SK-MEL-5 (cell line): ENCODE measurements at places on chromosomes 5 and 9.

DNA sequence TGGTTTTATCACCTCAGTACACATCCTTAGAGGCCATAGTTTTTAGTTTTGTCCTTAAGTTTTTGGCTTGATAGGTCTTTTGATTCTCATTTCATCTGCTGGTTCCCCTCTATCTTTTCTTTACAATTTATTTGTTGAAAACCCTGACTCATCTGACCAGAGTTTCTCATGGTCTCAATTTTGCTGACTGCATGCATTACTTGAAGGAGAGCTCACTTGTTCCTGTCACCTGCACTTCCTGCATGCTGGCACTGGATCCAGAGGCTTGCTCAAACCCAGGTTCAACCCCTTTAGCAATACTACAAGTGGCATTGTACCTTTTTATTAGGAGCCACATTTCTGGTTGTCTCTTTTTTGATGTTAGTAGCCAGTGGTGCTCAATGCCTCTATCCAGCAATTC lies 26.7 kb downstream of the FBXO10 start:
- no peak for DNase-seq

DNA sequence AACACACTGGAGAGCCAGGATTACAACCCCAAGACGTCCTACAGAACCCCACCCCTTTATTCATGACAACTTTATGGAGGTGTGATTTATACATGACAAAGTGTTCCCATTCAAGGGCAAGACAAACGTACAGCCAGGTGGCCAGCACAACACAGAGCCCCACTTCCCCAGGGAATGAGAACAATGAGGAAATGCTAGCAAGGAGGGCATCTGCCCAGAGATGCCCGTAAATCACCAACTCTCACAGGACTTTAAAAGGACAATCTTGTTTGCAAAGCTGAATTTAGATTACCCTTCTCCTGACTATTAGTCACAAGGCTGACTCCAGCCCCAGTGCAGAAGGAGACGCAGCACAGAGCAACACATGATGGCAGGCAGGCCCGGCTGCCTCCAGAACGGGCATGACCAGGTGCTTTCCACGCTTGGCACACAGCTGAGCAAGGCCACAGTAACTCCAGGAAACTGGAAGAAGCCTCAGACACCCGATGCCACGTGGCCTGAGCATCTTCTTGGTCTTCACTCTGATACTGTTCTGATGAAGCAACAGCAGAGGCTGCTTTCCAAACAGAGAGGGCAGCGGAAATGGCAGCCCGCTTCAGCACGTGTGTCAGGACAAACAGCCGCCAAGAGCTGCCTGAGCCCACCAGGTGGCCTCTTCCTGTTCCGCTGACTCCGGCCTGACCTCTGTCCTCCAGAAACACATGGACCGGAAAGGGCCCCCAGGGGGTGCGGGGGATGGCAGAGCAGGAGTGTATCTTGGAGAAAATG lies 51.4 kb downstream of the ROR2 start:
- peak; percentile 13 for DNase-seq

DNA sequence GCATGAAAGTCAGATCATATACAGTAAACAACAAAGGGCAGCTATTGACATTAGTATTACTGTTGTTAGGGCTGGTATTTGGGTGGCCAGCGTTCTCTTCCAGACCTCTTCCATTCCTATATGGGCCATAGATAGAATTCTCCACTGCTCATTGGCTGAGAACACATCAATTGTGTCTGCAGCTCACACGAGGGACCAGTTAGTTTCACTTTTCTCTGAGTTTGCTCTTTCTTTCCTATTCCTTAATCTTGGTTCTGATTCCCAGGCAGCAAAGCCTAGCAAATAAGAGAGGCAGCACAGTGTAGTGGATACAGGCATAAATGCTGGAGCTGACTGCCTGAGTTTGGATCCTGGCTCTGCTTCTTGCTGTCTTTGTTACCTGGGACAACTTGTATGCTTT lies 476.4 kb downstream of the SPOCK1 start:
- DNase-seq: no peak

DNA sequence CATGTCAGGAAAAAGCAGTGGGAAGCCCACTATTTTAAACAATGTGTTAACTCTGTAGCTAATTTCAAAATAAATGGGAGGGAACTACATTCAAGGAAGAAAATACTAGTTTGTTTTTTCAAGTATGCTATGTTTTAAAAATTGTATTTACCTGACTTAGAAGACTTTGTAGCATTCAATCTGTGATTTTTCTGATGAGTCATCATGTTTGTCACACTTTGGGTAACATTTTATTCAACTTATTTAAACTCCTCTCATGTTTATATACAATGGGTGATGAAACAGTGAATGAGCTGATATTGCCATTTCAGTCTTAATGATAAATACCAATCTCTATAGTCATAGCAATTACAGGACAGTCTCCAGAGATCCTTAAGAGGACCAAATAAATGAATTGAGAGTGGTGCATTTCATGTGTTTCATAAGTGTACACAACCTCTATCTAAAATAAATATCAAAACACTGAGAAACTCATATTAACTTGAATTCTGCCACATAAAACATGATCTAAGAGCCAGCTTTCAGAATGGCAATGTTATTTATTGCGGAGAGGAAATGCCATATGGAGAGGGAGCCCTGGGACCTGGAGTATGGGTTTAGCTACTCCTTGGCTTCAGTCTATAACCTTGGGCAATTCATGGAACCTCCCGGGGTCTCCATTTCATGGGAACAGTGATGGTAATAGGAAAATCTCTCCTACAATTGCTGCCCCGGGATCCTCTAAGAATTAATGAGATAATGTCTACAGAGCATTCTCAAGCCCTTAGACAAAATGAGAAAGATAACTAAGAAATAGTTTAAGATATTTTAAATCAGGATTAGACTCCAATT lies 913.9 kb downstream of the TLE4 start:
- DNase-seq: no peak

GRCh38 chr5:19401032-19401431 lies 587.0 kb downstream of the CDH18 start:
- DNase-seq: no peak

DNA sequence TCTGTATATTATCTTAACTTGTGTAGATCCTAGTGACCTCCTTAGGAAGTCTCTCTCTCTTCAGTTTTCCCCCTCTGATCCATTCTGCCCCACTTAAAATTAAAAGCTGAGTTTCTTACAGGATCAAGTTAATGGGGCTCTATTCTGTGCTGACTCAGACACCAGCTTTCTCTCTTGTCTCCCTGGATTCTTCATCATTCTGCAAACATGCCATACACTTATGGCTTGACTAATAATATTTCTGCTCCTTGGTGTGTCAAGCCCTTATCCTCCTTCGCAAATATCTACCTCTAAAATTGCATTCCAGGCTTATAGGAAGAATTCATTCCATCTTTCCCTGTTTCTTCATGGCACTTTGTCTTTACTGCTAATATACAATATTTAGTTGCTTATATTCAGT lies 18.1 kb downstream of the LRRC70 start:
- no peak for DNase-seq

DNA sequence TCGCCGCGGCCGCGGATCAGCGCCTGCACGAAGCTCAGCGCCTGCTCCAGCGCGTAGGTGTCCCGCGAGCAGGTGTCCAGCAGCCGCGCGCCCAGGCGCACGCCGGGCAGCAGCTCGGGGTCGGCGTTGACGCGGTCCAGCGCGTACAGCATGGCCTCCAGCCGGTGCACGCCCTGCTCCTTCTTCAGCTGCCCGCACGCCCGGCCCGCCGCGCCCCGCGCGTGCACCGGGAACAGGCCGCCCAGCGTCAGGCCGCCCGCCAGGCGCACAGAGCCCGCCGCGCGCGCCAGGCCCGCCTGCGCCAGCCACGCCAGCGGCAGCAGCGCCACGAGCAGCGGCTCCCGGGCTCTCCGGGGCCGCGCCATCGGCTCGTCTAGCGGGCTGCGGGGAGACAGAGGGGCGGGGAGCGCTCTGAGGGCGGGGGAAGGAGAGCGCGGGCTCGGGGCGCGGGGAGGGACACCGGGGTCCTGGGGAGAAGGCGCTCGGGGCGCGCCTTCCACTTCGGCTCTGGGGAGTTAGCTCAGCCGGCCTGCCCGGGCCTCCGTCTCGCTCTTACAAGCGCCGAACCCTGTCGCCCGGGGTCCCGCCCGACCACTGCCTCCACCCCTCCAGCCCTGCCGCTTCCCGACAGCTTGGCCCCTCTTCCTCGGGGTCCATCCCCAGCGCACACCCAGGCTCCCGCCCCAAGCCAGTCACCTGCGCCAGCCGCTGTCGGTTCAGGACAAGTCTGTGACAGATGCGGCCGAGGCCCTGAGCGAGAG lies at the start of gene GRM6:
GRM6 (minus strand) TSS at position 741 of the 761 bp plus-strand sequence; CDS start at position 365, 376 bp downstream.
- no peak for DNase-seq

DNA sequence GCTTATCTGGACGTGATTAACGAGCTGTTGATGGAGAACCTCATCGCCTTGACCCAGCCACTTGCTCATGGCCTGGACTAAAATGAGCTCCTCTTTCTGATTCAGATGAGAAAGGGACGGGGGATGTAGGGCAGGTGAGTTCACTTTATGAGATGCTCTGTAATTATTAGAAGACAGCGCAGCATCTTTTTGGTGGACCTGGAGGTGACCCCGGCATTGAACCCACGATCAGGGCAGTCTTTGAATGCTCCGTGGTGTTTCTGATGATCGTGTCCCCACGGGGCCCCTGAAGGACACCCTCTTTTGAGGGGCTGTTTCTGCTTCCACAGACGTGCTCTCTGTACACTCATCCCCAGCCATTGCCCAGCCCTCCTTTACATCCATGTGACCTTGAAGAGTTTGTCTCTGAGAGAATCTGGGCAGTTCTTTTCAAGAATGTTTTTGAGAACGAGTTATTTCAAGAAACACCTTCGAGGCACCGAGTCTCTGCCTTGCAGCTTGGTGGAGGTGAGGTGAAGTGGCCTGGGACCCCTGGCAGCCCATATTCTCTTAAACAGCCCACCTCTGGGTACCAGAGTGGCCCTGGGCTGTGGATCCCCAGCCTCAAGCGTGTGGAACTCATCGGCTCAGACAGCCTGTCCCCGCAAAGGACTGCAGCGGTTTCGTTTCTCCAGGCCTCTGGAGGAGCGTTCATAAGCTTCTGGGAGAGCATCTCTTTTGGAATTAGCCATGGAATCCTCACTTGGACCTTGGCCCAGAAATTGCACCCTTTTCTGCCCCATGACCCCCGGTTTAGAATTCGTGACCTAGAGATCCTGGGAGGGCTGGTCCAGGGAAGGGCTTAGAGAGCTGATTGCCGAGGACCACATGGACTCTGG lies 50.3 kb downstream of the COL5A1 start:
- DNase-seq: no peak

- no peak for DNase-seq
Measured at GRCh38 chr5:153802050-153802821, 236.5 kb downstream of the FAM114A2 start.

- DNase-seq: no peak
Measured at GRCh38 chr9:89432986-89433530, 64.9 kb downstream of the SEMA4D start.

DNA sequence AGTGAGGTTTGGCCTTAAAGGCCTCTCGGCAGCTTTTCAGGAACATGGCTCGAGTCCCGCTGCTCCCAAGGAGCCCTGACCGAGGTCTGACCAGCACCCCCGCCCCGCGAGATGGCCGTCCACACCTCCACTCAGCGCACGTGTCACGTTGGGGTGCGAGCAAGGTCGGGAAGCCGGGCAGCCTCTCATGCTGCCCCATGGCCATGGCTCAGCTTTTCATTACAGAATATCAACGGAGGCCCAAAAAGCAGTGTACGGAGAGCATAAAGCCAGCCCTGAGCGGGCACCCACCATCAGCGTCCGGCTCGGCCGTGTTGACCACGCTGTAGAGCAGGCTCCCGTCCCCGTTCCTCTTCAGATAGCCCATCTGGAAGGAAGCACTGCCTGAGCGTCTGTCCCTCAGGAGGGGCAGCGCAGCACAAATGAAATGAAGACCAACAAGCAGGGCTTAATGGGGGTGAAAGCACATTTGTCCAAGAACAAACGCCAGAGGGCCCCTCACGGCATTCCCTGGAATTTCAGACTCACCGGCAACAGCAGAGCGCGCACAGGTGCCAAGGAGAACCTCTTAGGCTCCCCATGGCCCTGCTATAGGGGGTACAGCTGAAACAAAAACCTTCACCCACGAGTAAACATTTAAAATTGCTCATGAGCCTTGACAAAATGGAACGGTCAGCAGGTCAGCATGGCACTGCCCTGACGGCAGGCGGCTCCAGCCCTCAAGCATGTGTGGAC lies 11.6 kb downstream of the BRD9 start:
- DNase-seq: no peak

- no peak for DNase-seq
Measured at GRCh38 chr9:86909388-86909787, 37.9 kb downstream of the GAS1 start.

- DNase-seq: no peak
Measured at GRCh38 chr5:173697931-173698579, 81.6 kb upstream of the BOD1 start.

DNA sequence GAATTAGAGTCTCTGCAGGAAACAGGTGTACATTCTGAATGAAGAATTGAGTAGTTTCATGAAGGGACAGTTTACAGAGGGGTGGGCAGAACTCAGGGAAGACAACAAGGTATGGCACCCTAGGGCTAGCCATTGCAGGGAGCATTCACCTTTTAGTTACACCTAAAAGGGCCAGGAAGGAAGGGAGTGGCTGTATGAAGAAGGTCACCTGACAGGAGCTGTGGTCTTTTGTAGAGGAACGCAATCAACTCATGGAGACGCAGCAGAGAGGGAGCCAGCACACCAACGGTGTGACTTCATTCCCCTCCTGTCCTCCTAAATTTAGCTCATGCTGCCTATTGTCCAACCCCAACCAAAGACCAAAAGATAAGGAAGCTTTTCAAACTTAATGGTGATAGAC lies 12.7 kb upstream of the ZCCHC7 start:
- DNase-seq: no peak

- DNase-seq: peak; percentile 35
Measured at GRCh38 chr9:137506702-137507171, 43.5 kb downstream of the PNPLA7 start.

GRCh38 chr5:1401536-1402138 lies 43.6 kb downstream of the SLC6A3 start:
- DNase-seq: no peak

DNA sequence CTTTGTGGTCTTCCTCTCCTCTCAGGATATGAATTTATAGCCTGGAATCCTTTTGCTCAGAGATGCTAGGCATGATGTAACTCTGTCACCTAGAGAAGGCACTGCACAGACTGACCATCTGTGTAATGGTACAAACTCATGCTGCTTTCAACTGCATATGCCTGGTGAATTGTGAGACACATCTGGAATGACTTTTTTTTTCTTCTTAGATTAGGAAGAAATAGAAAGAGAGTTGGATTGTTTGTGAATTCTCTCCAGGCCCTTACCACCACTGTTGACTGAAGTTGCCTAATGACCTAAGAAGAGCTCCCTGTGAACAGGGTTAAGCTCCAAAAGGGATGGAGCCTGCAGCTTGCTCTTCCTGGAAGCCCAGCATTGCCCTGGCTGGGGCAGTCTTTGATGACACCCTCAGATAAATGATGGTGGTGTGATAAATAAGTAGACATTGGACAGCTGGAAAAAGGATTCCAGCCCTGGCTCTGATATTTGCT lies 47.8 kb upstream of the TRIM32 start:
- DNase-seq: no peak

DNA sequence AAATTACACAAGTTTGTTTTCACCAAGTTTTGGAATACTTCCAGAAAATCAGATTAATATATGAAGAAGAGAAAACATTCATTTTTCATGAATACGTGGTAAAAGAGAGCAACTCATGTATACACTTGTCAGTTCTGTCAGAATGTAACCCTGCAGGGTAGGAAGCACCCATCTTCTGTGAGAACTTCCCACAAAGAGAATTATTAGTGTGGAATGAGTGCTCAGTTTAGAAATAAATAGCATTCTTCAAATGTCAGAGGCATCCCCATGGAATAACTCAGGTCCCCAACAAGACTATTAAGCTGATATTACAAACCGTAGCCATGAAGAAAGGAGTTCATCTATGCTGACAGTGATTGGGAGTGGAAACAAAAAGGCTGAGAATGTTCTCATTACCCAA lies 45.2 kb downstream of the EPB41L4A start:
- DNase-seq: no peak
